ENCODE measurements at places on chromosomes 7 and 10. TPM values are rescaled to one million over a fixed set of nuclear protein-coding genes. Genes with fewer than 3 reads are reported as not detected.

DNA sequence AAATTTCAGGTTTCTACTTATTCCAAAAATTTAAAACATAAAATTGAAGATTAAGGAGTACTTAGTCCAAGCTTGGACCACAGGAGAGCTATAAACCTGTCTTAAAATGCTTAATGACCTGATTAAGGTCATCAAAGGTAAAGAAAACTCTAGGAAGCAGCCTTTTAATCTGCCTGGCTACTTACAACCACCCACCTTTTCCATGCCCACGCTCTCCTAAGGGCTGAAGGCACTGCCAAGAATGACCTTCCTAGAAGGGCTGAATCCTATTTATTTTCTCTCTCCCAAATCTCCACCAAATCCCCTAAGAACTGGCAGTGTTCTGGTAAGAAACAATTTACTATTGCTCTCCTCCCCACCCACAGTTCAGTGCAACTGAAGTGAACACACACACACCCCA is 6.8 kb downstream of the MPP7 start:
- H3K4me1 ChIP-seq, result peaks cover 12% of the 10 kb centered on the region
- peak overlapping the region; percentile 96 for H3K27ac ChIP-seq
- no peak overlapping the region for H3K4me3 ChIP-seq
- H3K36me3 ChIP-seq, result no peaks in the 10 kb centered on the region

- H3K4me1 ChIP-seq, result no peaks in the 10 kb centered on the region
- DNase-seq, result no peak
- no peaks in the 10 kb centered on the region for H3K36me3 ChIP-seq
These were observed 182.8 kb downstream of the ZWINT start for GRCh38 chr10:56178210-56178609.

DNA sequence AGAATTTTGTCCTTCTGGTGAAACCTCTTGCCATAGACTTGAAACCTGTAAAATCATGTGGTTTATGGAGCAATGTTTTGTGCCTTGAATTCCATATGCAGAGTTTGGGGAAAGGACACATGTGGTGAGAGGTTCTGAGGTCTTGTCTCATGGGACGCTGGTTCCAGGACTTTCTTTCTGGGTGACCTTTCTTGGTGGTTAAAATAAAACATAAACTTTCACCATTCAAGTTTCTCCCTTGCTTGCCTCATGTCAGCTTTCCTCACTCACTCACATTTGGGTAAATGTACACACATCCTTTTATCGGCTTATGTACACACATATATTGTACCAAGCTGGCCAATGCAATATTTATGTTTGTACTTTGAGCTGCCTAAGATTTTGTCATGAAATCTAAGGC is 144.9 kb upstream of the CELF2 start:
- H3K4me3 ChIP-seq, result no peak overlapping the region
- H3K36me3 ChIP-seq, result no peaks in the 10 kb centered on the region
- H3K4me1 ChIP-seq, result peaks cover 2% of the 10 kb centered on the region
- DNase-seq, result no peak

- no peaks in the 10 kb centered on the region for H3K27me3 ChIP-seq
- no peaks in the 10 kb centered on the region for H3K4me1 ChIP-seq
- no peak for DNase-seq
- H3K27ac ChIP-seq, result no peak overlapping the region
- peaks cover 12% of the 10 kb centered on the region for H3K36me3 ChIP-seq
These were observed 14.5 kb upstream of the ZNF282 start for GRCh38 chr7:149180722-149181449.

DNA sequence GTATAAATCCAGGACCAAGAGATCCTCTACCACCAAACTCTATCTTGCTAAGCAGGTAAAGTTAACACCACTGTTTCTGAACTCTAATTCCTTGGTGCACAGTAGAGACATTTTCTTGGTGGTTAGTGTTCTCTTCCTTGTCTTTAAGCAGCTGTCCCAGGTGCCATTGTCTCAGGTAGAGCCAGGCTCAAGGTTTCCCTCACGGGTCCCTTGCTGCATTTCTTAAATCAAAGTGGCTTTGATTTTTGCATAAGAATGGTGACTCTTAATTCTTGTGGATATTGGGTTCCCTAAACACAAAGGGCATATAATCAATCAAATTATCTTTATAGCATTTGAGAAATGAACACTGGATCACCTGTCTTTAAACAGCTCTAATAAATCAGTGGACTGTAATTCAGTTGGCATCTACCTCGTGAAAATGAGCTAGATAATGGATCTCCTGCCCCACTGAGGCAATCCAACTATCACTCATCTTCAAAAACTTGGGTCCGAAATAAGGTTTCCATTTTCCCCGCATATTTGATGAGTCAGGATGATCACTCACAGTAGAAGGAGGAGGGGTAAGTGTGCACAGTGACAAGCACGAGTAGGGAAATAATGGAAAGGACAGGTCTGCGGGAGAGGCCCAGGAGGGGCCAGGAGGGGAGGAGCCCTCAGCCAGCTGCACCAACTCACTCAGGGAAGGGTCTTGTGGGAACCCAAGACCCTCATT is 2.4 kb downstream of the ABCC2 start:
- no peak overlapping the region for H3K27ac ChIP-seq
- DNase-seq, result no peak
- no peaks in the 10 kb centered on the region for H3K36me3 ChIP-seq
- no peak overlapping the region for H3K4me3 ChIP-seq

DNA sequence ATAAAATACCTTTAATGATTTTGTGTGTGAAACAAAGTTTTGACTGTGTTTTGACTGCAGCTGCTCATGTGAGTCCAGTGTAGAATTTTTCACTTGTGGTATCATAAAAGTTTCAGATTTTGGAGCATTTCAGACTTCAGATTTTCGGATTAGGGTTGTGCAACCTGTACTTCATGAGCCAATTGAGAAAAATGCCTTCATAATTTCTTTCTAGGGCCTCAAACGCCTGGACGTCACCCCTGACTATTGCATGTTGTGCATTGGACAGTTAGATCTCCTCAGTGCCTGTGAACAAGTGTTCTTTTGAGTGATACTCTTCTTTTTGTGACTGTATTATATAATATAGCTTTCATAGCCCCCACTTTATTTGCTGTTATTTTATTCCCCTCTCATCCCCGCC is 161.1 kb downstream of the AUTS2 start:
- H3K4me1 ChIP-seq, result no peaks in the 10 kb centered on the region
- H3K4me3 ChIP-seq, result no peak overlapping the region
- H3K27ac ChIP-seq, result no peak overlapping the region
- DNase-seq, result no peak
- no peaks in the 10 kb centered on the region for H3K27me3 ChIP-seq
- no peaks in the 10 kb centered on the region for H3K36me3 ChIP-seq

DNA sequence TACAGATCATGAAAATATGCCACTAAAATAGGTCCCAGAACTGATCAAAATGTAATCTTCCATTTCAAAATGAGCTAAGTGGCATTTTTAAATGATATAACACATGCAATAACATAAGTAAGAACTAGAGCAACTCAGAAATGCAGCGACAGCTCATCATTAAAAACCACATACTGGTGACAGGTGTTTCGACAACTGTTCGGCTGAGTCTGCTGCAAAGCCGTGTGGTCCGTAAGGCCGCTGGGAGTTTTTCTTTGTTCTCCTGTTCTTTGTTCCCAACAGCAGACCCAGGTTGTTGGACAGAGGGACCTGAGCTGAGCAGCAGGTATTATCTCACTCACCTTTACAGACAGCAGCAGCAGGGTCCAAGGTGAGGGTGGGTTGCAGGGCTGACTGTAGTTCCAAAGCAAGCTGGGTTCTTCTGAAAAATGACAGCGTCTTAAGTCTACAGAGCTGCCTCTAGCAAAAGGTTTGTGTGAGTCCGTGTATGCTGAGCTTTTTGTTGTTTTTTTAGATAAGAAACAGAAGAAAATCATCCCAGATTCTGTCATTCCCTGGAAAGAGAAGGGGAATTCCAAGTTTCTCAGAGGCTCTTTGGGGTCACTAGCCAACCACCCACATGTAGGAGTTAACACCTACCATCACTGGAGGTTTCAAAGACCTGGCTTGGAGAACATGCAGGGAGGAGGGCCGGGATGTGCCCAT is 45.4 kb upstream of the MACROH2A2 start:
- H3K27ac ChIP-seq, result no peak overlapping the region
- H3K4me3 ChIP-seq, result no peak overlapping the region
- no peak for DNase-seq

DNA sequence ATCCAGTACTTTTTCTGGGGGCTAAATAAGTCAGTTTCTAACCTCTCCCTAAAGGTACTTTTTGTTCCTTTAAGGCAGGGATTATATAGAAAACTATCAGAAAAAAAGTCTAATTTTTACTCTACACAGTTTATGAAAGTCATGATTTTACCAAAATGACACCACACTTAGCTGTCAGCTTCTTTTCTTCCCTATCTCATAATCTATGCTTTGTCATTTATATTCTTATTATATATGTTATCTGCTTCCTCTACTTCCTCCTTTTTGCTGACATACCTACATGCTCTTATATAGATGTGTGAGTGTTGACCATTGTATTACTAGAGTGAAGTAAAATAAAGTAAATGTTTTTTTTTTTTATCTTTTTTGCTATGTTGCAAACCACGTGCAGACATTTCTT is 203.9 kb upstream of the CHRM2 start:
- H3K4me3 ChIP-seq, result no peak overlapping the region
- no peaks in the 10 kb centered on the region for H3K4me1 ChIP-seq
- no peaks in the 10 kb centered on the region for H3K36me3 ChIP-seq
- DNase-seq, result no peak
- H3K27me3 ChIP-seq, result no peaks in the 10 kb centered on the region

DNA sequence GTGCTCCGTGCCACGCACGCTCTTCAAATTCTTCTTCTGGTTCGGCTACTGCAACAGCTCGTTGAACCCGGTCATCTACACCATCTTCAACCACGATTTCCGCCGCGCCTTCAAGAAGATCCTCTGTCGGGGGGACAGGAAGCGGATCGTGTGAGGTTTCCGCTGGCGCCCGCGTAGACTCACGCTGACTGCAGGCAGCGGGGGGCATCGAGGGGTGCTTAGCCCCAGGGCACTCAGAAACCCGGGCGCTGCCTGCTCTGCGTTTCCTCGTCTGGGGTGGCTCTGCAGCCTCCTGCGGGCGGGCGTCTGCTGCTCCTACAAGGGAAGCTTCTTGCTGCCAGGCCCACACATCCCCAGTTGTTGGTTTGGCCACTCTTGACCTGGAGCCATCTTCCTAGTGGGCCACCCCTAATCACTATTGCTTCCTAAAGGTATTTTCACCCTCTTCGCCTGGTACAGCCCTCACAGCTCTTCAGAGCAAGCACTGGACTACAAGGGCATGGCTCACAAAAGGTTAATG is 2.5 kb downstream of the ADRA2A start:
- no peak overlapping the region for H3K4me3 ChIP-seq
- DNase-seq, result no peak
- no peaks in the 10 kb centered on the region for H3K4me1 ChIP-seq
- no peaks in the 10 kb centered on the region for H3K36me3 ChIP-seq

DNA sequence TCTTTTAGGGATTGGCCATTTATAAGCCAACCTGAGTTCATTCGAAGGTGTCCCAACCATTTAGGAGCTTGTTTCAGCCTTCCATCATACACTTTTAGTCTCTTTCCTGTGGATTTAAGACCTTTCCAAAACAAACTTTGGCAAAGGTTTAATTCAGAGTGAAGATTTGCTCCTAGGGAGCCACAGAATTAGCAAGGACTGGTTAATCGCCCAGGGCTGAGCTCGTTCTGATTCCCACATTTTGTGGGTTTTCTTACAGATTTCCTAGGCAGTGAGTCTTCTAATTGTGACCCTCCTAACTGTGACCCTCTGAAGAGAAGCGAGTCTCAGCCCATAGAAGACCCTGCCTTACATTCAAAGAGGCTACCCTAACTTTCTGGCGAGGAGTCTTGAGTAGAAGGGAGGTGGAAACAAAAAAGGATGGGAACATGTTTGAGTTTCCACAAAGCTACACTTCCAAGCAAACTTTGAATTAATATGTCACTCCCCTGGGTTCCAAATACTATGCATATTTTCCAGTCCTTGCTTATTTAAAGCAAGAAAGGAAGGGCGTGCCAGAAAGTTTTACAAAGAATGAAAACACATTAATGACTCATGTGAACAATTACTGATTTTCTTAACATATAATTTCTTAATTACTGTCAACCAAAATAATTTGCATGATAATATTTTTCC is 118.3 kb downstream of the ARID5B start:
- peak overlapping the region; percentile 98 for H3K27ac ChIP-seq
- H3K4me1 ChIP-seq, result peaks cover 2% of the 10 kb centered on the region
- H3K4me3 ChIP-seq, result no peak overlapping the region
- DNase-seq, result no peak

GRCh38 chr7:111011520-111011919 is 79.4 kb upstream of the LRRN3 start:
- no peaks in the 10 kb centered on the region for H3K36me3 ChIP-seq
- no peak overlapping the region for H3K4me3 ChIP-seq

GRCh38 chr7:94355454-94355853 is 39.2 kb upstream of the COL1A2 start:
- peak overlapping the region; percentile 13 for H3K27ac ChIP-seq
- no peaks in the 10 kb centered on the region for H3K36me3 ChIP-seq
- no peak overlapping the region for H3K4me3 ChIP-seq
- H3K4me1 ChIP-seq, result no peaks in the 10 kb centered on the region
- no peaks in the 10 kb centered on the region for H3K27me3 ChIP-seq

- no peak overlapping the region for H3K4me3 ChIP-seq
- no peak for DNase-seq
- H3K4me1 ChIP-seq, result no peaks in the 10 kb centered on the region
- H3K27ac ChIP-seq, result no peak overlapping the region
- no peaks in the 10 kb centered on the region for H3K36me3 ChIP-seq
- H3K27me3 ChIP-seq, result no peaks in the 10 kb centered on the region
These were observed 11.1 kb downstream of the YWHAG start for GRCh38 chr7:76347710-76348109.

GRCh38 chr7:134298902-134299683 is 17.6 kb downstream of the SLC35B4 start:
- no peaks in the 10 kb centered on the region for H3K27me3 ChIP-seq
- no peaks in the 10 kb centered on the region for H3K4me1 ChIP-seq
- no peak for DNase-seq
- no peak overlapping the region for H3K27ac ChIP-seq
- no peak overlapping the region for H3K4me3 ChIP-seq
- H3K36me3 ChIP-seq, result peaks cover 11% of the 10 kb centered on the region

DNA sequence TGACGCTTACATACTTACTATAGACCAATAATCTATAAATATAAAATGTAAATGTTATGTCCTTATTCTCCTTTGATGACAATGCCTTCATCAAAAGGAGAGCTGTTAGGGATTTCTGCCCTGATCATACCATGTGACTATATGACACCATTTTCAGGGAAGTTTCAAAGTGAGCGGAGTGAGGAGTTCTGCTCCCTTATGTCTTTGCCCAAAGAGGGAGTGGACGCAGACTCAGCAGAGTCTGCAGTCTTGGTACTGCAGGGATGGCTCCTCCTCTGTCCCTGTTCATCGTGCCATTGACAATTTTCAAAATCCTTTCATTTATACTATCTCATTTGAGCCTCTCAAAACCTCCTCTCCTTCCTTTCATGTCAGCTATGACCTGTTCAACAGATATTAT is 27.9 kb downstream of the HYAL4 start:
- no peaks in the 10 kb centered on the region for H3K4me1 ChIP-seq
- no peak for DNase-seq
- H3K27me3 ChIP-seq, result no peaks in the 10 kb centered on the region
- no peak overlapping the region for H3K27ac ChIP-seq

Gene ZNF804B
- not detected for total RNA-seq

Gene TEX36
- not detected for total RNA-seq

Gene DPYSL4
- total RNA-seq, result 1.4 TPM

Gene HNRNPA2B1
- 332 TPM for total RNA-seq

Gene ZNF239
- 3.3 TPM for total RNA-seq

Gene AZGP1
- 0.63 TPM for total RNA-seq

Gene GIMAP1
- total RNA-seq, result 5.4 TPM

Gene C10orf105
- total RNA-seq, result 0.42 TPM

Gene OGDH
- 95.3 TPM for total RNA-seq

Gene UPF2
- 26.1 TPM for total RNA-seq

Gene TUBAL3
- not detected for total RNA-seq

Gene HEPACAM2
- not detected for total RNA-seq
